ENCODE measurements at places on chromosomes 12 and 14.
A peak's percentile ranks its signal among the peaks of the same experiment; 100 is the strongest.

DNA sequence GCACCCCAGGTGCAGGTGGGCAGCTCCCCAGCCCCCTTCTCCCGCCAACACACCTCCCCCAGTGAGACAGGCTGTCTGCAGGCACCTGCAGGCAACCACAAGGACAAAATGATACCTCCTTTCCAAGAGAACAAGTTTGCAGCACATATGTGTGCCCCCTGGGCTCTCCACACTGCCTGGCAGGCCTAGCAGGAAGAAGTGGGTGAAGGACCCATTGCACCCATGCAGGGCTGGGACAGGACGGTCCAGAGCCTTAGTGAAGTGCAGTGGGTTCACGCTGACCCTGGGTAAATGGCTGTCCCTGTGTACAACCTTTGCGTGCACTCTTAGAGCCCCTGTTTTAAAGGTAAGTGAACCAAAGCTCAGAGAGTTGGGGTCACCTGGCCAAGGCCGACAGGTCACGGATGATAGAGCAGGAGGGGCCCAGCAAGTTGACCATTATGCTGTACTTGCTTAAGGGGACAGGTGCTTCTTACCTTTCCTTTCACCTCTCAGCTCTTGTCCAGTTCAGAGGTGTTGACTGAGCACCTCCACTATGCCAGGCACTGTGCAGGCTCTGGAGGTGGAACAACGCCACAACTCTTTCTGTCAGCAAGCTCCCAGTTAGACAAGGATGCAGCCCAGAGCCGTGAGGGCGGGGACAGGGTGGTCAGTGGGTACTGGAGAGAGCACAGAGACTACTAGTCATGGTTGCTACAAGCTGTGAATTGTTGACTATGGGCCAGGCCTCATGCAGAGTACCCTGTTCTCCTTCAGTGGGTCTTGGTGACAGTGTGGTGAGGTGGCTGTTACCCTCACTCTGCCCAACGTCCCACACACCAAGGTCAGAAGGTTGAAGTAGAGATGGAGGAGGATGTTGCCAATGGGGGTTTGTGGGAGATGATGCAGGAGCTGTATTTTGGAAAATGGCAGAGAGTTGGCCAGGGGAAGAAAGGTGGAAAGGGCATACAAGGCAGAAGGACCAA is 125.9 kb downstream of the PAPOLA start:
- DNase-seq, result no peak

- no peak for DNase-seq
Measured at GRCh38 chr12:71533703-71534102, 94.1 kb downstream of the LGR5 start.

- no peak for DNase-seq
Measured at GRCh38 chr12:98002887-98003493, 512.4 kb upstream of the TMPO start.

DNA sequence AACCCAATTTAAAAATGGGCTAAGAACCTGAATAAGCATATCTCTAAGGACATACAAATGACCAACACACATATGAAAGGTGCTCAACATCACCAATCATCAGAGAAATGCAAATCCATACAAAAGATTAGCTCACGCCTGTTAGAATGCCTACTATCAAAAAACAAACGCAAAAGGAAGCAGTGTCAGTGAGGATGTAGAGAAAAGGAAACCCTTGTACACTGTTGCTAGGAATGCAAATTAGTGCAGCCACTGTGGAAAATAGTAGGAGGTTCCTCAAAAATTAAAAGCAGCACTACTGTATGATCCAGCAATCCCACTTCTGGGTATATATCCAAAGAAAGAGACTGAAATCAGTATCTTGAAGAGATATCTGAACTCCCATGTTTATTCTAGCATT is 133.0 kb downstream of the CPNE8 start:
- DNase-seq, result no peak

DNA sequence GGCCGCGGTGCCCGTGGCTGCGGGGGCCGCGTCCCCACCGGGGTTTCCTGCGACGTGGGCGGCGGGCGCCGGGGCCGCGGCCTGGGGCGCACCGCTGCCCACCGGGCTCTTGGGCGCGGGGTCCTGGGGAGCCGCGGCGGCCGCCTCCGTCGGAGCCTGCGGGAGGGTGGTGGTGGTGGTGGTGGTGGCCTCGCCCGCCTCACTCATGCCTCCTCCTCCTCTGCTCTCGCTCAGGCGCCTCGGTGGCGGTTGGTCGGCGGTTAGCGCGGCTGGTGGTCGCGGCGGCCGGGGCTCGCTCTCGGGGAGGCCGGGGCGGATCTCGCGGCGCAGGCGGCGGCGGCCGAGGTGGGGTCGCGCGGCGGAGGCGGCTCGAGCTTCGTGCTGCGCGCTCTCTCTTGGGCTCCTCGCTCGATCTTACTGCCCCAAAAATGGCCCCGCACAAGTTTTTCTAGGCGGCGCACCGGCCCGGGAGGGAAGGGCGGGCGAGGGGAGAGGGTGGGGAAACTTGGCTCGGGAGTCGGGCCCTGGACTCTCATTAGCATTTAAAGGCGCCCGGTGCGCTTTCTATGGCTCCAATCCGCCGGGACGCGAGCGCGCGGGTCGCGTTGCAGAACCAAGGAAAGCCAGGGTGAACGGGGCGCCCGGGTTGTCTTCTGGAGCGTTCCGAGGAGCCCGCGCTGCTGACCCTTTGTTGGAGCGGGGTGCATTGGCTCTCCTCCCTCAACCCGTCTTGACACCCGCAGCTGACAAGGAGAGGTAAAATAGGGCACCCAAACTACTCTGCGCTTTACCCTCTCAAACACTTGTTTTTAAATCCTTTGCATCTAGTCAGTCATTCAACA is at the start of gene YBX3:
Gene YBX3, minus strand, starts transcription at position 419 of the 842 bp plus-strand sequence. Its CDS starts 212 bp downstream, at position 207.
- DNase-seq, result peak; percentile 25

DNA sequence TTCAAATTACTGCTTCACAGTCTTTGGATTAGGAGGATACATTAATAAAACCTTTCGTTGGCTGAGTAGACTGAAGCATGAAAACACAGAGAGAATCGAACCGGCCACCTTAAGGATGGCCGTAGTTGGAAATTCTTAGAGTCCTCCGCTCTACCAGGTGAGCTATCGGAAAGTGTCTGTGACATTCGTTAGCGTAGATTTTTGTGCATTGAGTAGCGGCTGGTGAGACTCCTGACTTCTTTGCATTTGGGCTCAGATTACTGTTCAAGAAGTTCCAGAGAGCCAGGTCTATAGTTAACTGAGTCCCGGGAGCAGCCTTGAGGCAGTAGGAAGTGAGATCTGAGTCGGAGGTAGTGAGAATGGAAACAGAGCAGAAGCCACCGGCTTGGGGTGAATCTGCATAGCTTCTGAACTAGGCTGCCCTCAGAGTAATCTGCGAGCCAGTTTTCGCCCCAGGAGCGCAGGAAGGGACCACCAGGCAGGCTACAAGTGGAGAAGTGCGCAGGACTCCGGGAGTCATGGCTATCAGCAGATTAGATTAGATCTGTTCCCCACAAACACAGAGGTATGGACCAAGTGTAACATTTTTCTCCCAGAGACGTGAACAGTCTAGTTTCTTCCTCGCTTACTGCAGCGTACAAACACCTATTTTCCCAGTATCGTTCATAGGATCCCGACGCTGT is 11.0 kb downstream of the OR6S1 start:
- DNase-seq, result no peak

GRCh38 chr14:87343652-87344051 is 649.3 kb downstream of the GALC start:
- DNase-seq, result no peak

GRCh38 chr12:67885375-67886169 is 103.7 kb upstream of the IFNG-AS1 start:
- no peak for DNase-seq

DNA sequence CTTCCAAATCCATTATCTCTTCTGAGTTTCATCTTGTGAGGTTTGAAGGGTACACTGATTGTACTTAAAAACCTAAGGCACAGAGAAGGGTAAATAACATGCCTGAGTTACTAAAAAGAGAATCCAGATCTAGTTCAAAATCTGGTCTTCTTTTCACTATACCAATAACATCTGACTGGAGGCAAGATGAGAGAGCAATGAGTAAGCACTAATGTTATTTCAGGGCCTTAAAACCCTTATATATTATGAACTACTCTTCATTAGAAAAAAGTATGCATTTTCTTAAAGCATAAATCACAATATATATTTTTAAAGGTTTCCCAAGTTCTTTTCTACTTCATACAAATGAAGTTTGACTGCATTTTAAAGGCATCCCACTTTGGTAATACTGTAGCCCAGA is 60.2 kb downstream of the GXYLT1 start:
- no peak for DNase-seq

- no peak for DNase-seq
Measured at GRCh38 chr14:56953884-56954283, 143.6 kb upstream of the OTX2 start.

DNA sequence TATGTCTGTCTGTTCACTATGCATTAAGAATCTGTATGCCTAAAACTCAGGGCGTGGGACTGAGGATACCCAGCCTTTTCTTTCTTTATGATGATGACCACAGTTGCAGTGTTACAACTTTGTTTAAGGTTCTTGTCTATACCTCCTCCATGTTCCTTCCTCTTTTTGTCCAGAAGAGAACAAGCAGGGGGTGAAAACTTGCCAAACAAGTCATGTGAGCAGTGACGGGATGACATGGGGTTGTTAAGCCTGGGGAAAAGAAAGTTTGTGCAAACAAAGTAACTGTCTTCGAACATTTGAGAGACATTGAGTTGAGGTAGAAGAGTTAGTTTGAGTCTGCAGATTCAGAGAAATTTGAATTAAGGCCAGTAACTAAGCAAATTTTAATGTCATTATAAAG is 505.5 kb downstream of the NPAS3 start:
- no peak for DNase-seq

GRCh38 chr14:69695322-69696203 is 71.4 kb upstream of the SRSF5 start:
- no peak for DNase-seq

- no peak for DNase-seq
Measured at GRCh38 chr12:94297876-94298505, 149.6 kb downstream of the PLXNC1 start.

GRCh38 chr14:99910337-99911309 is 117.4 kb downstream of the EML1 start:
- DNase-seq, result no peak

DNA sequence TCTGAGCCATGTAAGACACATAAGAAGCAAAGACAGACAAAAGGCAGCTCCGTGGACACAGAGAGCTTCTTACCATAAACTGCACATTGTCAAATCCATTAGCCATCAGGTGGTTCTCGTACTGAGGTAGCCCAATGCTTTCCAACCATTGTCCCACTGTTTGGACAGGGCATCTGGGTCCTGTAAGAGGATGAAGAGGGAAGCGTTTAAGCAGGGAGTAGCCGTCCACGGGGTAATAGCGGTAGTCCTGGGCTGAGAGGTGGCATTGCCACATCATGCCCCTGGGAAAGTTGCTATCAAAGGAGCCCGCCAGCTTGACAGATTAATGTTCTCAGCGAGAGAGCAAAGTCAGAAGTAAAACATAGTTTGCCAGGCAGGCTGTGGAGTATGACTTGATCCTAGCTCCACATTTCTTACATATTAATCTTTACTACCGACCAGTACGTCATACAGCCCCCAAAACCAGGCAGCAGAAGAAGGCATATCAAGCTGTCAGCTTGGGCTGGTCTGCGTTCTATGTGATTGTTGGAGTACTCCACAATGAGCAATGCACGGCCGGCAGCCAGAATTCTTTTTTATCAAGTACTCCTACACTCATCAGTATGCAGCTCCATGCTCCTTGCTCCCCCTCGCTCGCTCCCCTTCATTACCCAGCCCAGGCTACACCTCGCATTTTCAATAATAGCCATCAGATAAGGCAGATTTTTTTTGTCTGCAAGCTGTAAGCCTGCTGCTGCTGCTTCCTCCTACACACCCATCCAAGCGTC is 493.2 kb upstream of the GARIN6 start:
- DNase-seq, result no peak

DNA sequence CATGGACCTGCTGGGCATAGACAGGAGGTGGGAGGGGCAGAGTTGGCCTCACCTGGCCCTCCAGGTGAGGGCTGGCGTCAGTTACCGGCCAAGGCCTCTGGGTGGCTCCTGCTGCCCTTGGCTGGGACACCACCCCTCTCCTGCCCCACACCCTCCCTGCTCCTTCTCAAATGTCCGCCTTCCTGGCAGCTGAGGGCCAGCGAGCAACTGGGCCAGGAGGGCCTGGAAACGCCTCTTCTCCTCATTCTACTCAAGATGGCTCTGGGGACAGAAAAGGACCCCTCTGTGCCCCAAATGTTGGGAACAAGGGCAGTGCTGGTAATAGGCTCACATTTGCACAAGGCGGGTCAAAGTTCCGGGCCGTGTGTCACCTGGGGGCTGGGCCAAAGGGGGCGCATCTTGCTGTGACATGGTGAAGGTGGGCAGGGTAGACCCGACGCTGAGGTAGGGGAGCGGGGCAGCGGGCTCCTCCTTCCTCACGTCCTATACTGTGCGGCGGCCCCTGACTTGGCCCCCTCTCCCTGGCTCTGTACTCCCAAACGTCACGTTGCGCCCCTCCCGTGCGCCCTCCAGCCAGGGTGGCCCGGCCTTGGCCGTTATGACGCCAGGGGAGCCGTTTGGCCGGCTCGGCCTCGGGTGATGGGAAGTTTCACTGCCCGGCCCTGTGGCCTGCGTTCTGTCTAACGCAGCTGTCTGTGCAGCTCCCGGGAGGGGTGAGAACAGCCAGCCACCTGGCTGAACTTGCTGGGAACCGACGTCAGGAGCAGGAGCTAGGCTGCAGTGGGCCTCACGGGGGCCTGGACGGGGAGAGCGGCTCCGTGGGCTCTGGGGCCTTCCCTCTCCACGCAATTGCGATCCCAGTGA is 18.0 kb upstream of the DLK1 start:
- DNase-seq, result no peak

DNA sequence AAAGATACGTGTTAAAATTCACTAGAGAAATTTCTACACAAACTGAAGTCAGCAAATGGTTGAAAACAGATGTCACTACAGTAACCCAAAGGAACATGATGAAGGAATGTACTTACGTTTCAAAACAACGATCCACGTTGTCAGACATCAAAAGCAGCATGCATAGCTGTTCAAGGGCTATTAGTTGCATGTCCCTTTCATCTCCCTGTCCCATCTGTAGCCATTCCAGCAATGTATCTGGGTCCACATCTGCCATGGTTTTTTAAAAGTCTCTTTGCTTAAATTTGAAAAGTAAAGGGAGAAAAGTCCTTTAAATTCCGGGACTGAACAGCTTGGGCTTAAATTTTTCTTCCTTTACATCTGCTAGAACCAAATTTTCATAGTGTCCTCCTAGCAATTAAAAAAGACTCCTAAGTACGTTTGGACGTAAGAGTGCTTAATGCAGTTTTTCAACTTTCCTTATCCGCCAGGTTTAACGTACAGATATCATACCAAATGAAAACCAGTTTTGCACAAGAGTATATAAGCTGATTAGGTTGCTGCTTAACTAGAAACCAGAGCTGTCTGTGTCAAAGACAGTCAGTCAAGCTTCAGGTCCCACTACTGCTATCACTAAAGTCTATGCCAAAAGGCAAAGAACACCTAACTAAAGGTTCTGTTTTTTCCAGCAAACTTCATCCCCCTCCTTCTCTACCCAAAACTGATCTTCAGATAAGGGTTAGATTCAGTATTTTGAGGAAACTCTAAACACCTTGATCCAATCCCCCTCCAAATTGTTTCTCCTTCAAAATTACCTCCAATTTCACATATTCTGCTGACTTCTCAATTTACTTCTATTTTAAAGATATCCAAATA is 1.7 kb downstream of the HECTD1 start:
- no peak for DNase-seq
